ENCODE measurements at places on chromosomes 11 and 22.

DNA sequence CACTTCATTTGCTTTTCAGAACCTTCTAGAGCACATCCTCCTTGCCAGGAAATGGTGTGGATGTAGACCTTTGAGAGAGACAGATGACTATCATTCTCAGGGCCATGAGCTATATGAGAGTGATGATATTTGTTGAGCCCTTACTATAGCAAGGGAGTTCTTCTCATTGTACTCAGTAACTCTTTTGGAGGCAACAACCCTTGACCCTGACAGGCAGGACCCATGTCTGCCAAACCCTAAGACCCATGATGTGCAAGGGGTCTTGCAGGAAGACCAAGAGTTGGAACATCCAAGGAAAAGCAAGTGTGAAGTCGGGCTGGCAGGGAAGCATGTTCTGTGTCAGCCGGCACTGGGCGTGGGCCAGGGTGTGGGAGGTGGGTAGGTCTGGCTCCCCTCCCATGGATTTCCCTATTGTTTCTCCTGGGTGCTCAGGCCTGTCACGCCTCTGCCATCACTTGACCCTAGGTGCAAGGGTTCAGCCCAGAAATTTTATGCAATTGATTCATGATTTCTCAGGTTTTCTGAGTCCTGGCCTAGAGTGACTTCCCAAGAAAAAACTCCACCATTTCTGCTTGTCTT lies 1.2 kb downstream of the FOLR3 start:
- DNase-seq = no peak

GRCh38 chr11:29518389-29519174 lies 498.2 kb downstream of the KCNA4 start:
- no peak for DNase-seq

DNA sequence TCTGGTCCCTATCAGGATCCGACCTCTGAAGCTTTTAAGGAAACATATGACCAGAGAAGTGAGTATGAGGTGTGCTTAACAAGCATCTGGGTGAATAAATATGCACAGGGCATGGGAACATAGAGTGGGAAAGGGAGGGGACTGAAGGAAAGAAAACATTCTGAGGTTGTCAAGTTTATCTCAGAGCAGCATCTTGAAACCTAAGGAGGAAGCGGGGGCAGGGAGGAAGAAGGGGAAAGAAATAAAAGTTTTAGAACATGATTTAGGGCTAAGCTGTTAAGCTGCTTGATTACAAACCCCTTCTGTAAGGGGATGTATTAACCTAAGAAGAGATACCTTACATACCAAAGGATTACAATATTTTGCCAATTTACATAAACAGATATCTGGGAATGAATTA lies 24.0 kb upstream of the SC5D start:
- no peak for DNase-seq

DNA sequence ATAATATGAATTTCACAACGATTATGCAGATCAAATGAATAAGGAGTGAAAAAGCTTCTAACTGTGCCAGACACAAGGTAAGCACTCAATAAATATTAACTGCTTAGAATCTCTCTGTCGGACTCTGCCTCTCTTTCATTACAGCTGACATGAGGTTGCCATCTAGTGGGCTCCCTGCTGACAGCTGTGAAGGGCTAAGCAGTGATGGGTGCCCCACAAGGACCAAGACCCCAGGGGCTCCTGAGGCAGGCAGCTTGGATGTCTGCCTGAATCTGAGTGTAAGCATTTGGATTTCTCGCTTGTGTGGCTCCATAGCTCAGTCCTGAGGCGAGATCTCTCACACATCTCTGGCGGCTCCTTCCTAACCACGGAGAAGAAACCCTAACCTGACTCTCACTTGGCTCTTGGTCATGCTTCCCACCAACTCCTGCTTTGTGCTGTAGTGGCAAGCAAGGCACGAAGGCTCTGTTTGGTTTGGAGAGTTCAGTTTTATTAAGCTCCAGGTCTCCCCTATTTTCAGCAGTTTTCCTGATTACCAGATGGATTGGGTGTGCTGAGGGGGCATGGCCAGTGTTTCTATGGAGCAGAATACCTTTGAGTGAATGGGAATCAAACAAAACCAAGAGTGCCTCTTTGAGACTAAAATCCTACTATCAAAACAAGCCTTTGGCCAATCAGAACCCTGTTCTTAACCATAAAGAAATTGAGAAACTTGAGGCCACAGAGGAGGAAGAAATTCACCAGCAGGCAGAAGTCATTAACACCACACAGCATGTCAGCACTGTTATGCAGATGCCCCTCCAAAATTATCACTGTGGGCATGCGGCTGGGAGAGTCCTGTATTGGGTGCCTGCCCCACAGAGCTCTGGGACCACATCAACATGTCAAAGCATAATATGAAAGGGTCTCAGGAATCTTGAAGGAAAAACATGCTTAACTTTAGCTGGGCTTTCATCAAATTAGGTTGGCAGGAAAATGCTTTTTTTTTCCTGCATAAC lies 152.8 kb upstream of the NTM start:
- DNase-seq = no peak

DNA sequence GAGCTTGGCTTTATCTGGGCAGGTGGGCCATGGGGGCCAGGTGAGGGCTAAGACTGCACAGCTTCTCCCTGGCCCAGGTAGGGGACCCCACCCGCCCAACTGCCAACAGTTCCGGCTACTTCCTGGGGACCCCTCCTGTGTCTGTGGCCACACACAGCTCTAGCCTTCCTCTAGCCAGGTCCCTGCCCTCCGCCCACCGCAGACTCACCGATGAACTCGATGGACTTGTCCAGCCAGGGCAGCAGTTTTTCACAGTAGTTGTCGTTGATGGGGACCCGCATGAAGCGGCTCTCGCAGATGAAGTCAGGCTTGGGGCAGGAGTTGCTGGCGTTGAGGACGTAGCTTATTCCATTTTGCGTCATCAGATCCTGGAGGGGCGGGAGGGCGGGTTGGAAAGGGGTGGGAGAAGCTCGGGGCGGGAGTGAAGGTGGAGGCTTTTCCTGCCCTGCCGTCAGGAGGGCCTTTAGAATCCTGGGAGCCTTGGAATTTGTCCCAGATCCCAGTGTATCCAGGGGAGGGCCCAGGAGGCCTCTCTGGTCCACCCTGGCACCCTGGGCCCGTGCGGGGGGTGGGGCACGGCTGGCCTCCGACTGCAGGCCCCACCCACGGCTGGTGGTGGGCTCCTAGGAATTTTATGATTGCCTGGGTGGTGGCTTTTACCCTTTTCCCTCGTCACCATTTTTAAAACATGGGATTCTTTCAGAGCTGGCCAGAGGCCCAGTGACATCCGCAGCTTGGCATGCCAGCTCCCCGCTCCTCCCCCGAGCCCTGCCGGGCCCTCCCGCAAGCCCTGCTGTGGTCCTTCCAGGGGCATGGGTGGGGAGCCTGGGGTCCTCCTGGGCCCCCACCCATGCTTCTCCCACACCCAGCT lies 13.9 kb downstream of the DUSP8 start:
- no peak for DNase-seq

- peak; percentile 68 for DNase-seq
Observed at GRCh38 chr22:27918341-27919221, 475 bp downstream of the PITPNB start.
